Activated naive CD8-positive, alpha-beta T cell treated with anti-CD3 and anti-CD28 coated beads, Interleukin-2, amount 50 U/mL, for 16 hours (primary cell): ENCODE measurements at places on chromosomes 13 and 19.

DNA sequence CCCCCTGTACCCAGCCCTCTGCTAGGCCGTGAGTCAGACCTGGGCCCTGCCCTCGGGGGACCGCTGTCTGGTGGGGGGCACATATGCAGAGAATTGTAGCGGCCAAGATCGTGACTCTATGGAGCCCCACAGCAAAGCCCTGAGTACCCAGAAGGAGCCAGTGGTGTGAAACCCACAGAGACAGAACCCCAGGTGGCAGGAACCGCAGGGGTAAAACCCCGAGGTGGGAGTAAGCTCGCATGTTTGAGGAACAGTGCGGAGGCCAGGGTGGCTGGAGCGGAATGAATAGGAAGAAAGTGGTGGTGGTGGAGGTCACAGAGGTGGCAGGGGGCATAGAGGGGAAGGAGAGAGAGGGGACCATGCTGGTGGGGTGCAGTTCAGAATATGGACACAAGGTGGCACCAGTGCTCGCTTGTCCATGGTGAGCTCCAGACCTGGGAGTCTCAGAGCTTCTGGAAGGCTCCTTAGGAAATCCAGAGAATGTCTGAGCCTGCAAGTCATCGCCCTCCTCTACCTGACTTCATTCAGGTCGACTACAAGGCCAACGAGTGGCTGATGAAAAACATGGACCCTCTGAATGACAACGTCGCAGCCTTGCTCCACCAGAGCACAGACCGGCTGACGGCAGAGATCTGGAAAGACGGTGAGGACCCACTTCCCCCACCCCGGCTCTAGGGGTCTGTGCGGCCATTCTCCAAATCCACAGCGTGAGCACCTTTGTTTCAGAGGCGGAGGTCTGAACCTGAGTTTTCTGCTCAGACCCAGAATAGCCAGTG lies 48.9 kb downstream of the MYH14 start:
- DNase-seq: no peak

- DNase-seq: no peak
These were observed 1202.8 kb downstream of the DIAPH3 start for GRCh38 chr13:58960888-58961287.

DNA sequence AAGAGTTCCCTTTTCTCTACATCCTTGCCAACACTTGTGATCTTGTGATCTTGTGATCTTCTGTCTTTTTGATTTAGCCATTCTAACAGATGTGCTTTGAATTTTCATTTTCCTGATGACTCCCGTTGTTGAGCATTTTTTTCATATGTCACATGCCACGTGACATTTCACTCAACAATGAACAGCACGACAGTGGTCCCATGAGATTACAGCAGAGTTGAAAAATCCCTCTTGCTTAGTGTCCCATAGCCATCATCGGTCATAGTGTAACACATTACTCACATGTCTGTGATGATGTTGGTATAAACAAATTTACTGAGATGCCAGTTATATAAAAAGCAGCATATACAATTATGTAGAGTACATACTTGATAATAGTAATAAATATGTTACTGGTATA lies 256.1 kb upstream of the OBI1 start:
- no peak for DNase-seq

DNA sequence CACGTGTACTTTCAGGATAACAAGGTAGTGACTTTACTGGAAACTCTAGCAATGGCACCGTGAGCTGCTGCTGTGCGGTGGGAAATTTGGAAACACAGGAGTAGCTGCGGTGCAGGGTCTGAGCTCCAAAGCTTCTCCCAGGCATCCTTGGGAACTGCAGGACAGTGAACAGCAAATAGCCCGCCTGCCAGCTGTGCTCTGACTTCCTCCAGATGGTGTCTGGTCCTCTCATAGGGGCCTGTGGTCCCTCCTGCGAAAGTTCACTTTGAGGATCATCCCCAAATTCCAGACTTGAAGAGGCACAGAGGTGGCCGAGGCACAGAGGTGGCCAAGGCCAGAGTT lies 287.3 kb upstream of the MAB21L1 start:
- DNase-seq: no peak

DNA sequence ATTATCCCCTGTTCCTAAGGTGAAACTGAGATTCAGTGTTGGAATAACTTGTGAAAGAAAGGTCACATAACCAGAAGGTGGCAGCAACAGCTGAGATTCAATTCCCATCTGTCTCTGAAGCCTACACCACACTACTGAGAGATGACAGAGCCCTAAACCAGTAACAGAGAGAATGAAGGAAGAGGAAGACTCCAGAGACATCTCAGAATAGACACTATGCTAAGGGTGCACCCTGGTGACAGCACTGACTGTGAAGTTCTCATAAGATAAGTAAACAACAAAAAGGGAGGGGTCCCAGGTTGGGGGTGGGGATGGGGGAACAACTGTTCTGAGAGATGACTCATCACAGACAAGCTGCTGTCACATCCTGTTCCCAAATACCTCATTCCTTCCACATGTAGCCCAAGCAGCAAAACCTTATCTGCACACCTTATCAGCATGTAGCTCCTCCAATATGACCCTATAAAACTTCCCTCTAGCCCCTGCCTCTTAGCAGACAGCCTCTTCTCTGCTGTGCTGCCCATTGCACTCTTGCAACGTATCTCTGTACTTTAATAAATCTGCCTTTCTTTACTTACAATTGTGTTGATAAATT lies 46.5 kb downstream of the UTP14C start:
- no peak for DNase-seq
